HFFc6 (cell line): ENCODE measurements at places on chromosomes 12 and 14. TPM values are rescaled to one million over a fixed set of nuclear protein-coding genes. Genes with fewer than 3 reads are reported as not detected.

The TSHR gene
- total RNA-seq = not detected in 3 replicates

The KRT77 gene
- total RNA-seq = not detected in 2 replicates

The AICDA gene
- total RNA-seq = not detected in 3 replicates

- H3K36me3 ChIP-seq = no peaks in the 10 kb centered on the region
- H3K4me1 ChIP-seq = peaks cover 56% of the 10 kb centered on the region
- peak overlapping the region; percentile 98 for H3K27ac ChIP-seq
- H3K27me3 ChIP-seq = no peaks in the 10 kb centered on the region
- no peak for DNase-seq
- peak overlapping the region; percentile 93 for H3K4me3 ChIP-seq
These were observed 1.9 kb downstream of the PPP1R3E start for GRCh38 chr14:23300687-23301223.

DNA sequence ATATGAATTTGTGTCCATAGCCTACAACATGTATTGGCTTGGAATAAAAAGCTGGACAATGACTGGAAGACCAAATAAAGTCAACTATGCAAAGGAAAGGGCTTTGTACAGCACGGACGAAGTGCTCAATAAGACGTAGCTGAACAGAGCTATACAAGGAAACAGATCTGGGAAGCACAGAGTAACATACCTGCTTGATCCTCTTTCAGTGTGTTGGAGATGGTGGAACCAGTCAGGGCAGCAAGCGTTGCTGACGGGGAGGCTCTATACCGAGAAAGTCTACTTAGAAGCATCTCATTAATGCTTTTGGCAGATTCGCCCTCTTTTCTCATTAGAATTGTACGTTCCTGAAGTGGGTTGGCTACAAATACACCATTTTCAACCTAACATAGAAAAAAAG, 99.3 kb downstream of the HECTD4 start:
- H3K4me1 ChIP-seq = peaks cover 6% of the 10 kb centered on the region; the same call in 1 of the 2 replicates
- no peak for DNase-seq
- no peak overlapping the region for H3K27ac ChIP-seq
- H3K36me3 ChIP-seq = peaks cover 2% of the 10 kb centered on the region

- no peaks in the 10 kb centered on the region for H3K36me3 ChIP-seq
- DNase-seq = no peak
- H3K4me3 ChIP-seq = no peak overlapping the region
- no peak overlapping the region for H3K27ac ChIP-seq
- no peaks in the 10 kb centered on the region; the same call in 1 of the 2 replicates for H3K27me3 ChIP-seq
- no peaks in the 10 kb centered on the region for H3K4me1 ChIP-seq
These were observed 37.7 kb downstream of the C12orf50 start for GRCh38 chr12:87991483-87991882.

GRCh38 chr14:63727231-63727735, 582 bp downstream of the SGPP1 start:
- peaks cover 4% of the 10 kb centered on the region for H3K36me3 ChIP-seq
- H3K27ac ChIP-seq = peak overlapping the region; percentile 92
- peak; percentile 6 for DNase-seq
- peaks cover 28% of the 10 kb centered on the region for H3K4me1 ChIP-seq
- H3K4me3 ChIP-seq = peak overlapping the region; percentile 98

- no peaks in the 10 kb centered on the region for H3K4me1 ChIP-seq
- no peak for DNase-seq
- H3K27ac ChIP-seq = no peak overlapping the region
- H3K27me3 ChIP-seq = peaks cover 32% of the 10 kb centered on the region
- H3K36me3 ChIP-seq = no peaks in the 10 kb centered on the region
These were observed 91.8 kb upstream of the KCNA1 start for GRCh38 chr12:4817880-4818279.

DNA sequence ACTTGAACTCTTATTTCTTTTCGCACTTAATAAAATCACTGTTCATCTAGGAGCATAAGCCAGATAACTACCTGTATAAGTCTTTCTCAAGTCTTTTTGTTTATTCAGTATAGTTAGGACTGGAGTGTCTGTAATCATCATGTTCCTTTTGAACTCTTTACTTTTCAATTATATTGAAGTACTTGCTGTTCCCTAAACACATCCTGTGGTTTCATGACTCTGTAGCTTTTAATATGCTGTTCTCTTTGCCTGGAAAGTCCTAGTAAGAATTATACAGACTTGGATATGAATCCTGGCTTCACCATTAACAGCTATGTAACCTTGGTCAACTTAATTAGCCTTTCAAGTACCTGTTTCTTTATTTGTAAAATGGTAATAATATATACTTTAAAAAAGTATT, 88.2 kb downstream of the CCDC91 start:
- no peaks in the 10 kb centered on the region for H3K27me3 ChIP-seq
- no peak overlapping the region for H3K4me3 ChIP-seq

DNA sequence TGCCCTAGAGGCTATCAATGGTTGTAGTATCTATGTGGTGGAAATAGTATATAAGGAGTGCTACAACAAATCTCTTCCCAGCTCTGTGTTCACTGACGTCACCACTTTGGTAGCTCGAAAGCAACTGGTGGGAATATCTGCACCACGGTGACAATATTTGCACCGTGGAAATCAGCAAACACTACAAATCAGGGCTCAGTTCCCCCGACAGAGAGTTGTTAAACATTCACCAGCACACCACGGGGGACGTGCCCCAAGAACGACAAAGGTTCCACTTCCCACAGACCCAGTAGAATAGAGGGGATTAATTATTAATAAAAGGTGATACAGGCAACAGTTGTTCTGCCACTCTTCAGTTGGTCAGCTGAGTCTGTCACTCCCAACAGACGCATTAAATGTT, 98.4 kb downstream of the CCDC60 start:
- no peaks in the 10 kb centered on the region for H3K4me1 ChIP-seq
- H3K27ac ChIP-seq = no peak overlapping the region
- H3K4me3 ChIP-seq = no peak overlapping the region

DNA sequence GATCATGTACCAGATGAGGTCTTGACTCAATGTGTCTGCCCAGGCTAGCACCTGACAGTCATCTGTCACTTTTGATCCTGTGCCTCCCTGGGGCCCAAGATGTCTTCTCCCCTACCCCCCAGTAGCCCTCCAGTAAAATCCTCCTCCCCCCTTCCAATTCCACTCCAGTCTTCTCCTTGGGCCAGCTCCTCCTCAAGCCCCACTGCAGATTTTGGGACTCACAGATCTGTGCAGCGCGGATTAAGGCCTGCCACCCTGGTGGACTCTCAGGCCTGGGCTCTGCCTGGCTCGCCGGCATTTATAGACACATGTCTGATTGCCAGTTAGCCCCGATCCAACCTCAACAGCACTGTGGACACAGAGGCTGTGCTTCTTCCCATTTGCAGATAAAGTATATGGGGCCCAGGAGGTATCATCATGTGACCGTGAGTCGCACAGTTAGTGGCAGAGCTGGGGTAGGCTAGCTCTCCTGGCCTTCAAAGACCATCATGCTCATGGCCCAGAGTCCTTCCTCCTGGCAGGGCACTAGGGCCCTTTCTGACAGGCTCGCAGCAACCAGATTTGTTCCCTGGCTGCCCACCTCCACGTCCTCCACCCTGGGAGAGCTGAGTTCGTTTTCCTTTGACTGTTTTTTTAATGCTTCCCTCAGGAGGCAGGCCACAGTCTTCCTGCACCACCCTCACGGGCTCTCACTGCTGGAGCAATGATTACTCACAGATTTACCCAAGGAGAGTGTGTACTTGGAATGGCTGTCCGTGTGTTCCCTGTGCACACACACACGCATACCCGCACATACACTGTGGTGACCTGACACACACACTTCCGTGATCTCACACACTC, 98.3 kb upstream of the DIO3 start:
- no peak overlapping the region for H3K27ac ChIP-seq
- no peaks in the 10 kb centered on the region for H3K4me1 ChIP-seq
- no peak for DNase-seq
- peaks cover 20% of the 10 kb centered on the region for H3K27me3 ChIP-seq

DNA sequence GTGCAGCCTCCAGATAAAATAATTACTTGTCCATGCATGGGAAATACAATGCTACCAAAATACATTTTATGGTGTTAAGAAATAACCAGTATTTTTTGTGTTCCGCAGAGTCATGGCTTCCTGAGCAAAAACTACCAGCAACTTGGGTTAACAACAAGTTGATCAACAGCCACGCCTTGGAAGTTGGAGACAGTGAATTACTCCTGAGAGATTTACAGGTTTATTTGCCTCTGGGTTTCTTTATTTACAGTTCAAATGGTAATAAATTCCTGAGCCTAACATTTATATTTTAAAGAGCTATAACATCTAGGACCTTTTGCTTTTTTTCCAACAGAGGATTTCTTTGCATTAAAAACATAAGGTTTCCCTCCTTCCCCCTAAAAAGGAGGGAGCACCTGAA, 194.0 kb downstream of the IPO8 start:
- H3K27me3 ChIP-seq = no peaks in the 10 kb centered on the region; the same call in 1 of the 2 replicates
- DNase-seq = no peak
- H3K36me3 ChIP-seq = no peaks in the 10 kb centered on the region
- H3K4me1 ChIP-seq = no peaks in the 10 kb centered on the region
- H3K4me3 ChIP-seq = no peak overlapping the region
- H3K27ac ChIP-seq = no peak overlapping the region

- no peak overlapping the region for H3K4me3 ChIP-seq
- H3K36me3 ChIP-seq = no peaks in the 10 kb centered on the region
- no peaks in the 10 kb centered on the region; the same call in 1 of the 2 replicates for H3K27me3 ChIP-seq
- peaks cover 14% of the 10 kb centered on the region for H3K4me1 ChIP-seq
These were observed 112.5 kb downstream of the LGMN start for GRCh38 chr14:92635896-92636295.

The USP44 gene
- total RNA-seq = not detected in 3 replicates

DNA sequence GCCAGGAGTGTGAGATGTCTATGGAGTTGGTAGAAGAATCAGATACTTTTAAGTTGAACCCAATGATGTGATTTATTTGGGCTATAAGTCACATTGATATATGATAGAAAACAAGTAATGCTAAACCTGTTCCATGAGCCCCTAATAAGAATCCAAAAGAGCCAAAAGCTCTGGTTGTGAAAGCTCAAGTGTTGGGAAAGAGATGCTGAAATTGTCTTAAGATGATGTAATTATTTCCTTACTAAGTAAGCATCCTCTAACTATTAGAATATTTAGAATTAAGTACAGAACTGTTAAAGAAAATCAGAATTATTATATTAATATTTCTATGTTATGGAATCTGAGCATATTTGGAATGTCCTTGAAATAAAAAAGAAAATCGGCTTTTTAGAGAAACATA, 17.6 kb upstream of the SLC2A13 start:
- H3K4me3 ChIP-seq = no peak overlapping the region
- DNase-seq = no peak
- no peaks in the 10 kb centered on the region for H3K27me3 ChIP-seq
- no peaks in the 10 kb centered on the region for H3K36me3 ChIP-seq

DNA sequence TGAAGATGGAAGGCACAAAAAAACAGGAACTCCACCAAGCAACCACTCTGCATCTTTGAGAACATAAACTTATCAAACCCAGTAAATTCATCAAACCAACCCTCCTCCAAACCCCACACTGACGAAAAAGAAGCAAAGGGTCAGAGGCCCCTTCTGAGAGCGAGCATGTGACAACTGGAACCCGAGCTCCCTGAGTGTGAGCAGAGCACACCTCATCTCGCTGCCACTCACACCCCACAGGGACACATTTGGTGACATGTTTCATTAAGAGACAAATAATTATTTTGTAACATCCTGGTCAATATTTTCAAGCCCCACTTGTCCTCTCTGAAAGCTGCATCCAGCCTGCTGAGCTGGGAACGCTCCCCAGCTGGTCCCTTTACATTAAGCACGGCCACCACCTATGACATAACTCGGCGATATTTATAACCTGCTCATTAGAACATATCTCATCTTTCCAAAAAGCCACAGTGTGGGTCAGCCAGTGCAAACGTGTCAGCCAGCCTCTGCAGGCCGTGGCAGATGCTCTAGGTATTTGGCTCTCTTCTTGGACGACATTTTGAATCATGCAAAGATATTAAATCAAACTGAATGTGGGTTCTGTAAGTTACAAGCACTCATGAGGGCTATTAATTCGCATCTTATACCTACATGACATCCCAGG, 120.1 kb downstream of the TTC7B start:
- DNase-seq = no peak
- no peak overlapping the region for H3K4me3 ChIP-seq
- H3K36me3 ChIP-seq = no peaks in the 10 kb centered on the region
- peaks cover 34% of the 10 kb centered on the region for H3K4me1 ChIP-seq
- H3K27ac ChIP-seq = no peak overlapping the region
